Activated T-cell treated with anti-CD3 and anti-CD28 coated beads, Interleukin-2, amount 50 U/mL, for 4 hours (primary cell): ENCODE measurements at places on chromosomes 6 and 20. TPM values are rescaled to one million over a fixed set of nuclear protein-coding genes. Genes with fewer than 3 reads are reported as not detected.

RIN2 gene
- total RNA-seq, result not detected

CDYL gene
- total RNA-seq, result 21.4 TPM

DNA sequence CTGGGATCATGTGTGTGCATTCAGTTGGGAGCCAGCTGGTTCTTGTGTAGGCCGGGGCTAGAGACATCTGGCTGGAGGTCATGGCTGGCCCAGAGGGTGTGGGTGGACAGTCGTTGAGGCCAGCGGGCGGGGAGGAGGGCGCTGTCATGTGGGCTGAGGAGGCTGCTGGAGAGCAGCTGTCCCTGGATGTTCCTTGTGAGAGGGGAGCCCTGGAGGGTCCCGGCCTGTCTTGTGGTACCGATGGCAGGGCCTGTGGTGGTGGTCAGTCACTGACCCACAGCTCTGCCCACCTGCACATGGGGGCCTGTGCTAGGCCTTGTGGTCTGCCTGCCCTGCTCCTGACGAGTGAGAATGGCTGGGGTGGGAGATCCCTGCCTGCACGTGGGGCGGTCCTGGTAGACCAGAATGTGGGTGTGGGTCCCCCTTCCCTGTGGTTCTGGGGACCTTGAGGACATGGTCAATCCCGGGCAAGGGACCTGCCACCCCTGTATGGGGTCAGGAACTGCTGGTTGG is 1.9 kb upstream of the C20orf204 start:
- no peak for DNase-seq

DNA sequence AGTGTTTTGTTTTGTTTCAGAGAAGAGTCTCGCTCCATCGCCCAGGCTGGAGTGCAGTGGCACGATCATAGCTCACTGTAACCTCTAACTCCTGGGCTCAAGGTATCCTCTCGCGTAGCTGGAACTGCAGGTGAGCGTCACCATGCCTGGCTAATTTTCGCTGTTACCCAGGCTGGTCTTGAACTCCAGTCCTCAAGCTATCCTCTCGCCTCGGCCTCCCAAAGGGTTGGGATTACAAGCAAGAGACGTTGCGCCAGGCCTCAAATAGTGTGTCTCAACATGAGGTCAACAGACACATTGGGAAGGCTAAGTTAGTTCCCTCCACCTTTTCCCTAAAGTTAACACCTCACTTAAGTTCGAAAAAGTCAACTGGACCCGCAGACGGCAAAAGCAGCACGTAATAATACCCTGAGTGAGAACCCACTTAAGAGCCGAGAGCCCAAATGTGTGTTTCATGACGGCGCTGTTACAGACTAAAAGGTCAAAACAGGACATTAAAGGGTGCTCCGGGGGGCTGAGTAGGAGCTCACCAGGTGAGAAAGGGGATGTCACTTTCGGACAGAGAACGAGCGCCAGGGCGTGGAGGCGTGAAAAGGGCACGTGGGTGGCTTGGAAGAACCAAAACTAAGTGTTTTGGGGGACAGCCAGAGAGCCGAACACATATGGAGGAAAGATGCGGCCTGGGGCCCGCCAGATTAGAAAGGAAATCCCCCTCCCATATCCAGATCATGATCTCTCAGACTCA is 499 bp downstream of the TTI1 start:
- DNase-seq, result no peak

GRCh38 chr6:149854532-149854931 is 9.6 kb downstream of the LRP11 start:
- DNase-seq, result no peak

PROCR gene
- total RNA-seq, result 1.4 TPM

- DNase-seq, result no peak
Observed at GRCh38 chr6:89792881-89793280, 26.7 kb downstream of the MDN1 start.

TGM2 gene
- total RNA-seq, result 0.52 TPM

STAU1 gene
- 74.2 TPM for total RNA-seq

DNA sequence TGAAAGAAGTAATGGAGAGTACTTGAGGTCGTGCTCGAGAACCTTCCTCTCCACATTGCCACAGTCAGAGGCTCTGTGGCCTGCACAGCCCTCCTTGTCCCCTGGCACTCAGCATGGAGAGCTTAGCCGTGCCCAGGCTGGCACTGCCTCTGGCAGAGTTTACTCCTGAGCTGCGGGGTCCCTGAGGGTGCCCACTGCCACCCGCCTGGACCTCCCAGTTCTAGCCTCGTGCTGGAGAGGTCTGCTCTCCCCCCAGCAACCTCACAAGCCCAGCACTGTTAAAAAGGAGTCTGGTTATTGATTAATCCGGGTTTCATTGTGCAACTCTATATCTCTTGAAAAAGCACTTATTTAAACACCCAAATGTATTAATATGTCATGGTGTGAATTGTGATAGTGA is 226.8 kb downstream of the TMEM242 start:
- no peak for DNase-seq

DNA sequence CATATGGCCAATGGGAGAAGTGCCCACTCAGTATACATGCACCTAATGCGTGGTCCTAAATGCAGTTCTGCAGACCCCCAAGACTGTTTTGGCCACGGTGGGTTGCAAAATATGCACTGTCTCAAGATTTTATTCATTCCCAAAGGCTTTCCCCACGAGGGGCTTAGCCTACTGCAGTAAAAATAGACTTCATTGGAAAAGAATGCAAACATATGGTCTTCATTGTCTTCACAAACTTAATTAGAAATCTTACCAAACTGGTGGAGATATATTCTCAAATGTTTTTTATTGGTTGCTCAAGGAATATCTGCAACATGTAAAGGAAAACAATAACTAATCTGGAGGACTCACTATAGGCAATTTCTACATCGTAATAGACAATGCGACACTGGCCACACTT is 31.6 kb upstream of the PRL start:
- no peak for DNase-seq

THBS2 gene
- 0.05 TPM for total RNA-seq

GRCh38 chr6:12555267-12555666 is 161.3 kb upstream of the PHACTR1 start:
- no peak for DNase-seq

C6orf15 gene
- not detected for total RNA-seq
